ENCODE measurements at places on chromosomes 1 and 21.

GRCh38 chr1:14774988-14775387, 176.5 kb downstream of the KAZN start:
- DNase-seq, result no peak

DNA sequence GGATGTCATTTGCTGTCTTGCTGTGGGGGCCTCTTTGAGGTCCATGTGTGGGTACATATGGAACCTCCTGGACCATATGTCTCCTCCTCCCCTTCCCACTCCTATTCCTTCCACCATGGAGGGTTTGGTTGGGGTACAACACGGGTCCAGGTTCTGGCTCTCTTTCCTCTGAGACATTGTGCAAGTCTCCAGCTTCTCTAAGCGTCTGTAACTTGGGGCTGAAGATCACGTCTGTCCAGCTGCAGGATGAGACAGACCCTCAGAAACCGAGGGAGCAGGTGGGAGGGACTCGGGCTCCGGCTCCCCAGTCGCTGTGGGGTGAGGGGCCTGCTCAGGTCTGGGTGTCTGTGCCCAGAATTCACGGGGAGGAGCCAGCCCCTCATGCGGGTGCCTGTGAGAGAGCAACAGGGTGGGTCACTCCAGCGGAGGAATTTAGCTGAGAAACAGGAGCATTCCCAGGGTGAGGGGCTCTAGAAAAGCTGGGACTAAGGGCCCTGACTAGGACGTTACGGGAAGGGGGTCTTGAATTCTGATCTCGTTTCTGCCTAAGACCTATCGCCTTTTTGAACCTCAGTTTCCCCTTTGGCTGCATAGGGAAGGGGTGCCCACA, 42.0 kb upstream of the DMBX1 start:
- DNase-seq, result no peak

DNA sequence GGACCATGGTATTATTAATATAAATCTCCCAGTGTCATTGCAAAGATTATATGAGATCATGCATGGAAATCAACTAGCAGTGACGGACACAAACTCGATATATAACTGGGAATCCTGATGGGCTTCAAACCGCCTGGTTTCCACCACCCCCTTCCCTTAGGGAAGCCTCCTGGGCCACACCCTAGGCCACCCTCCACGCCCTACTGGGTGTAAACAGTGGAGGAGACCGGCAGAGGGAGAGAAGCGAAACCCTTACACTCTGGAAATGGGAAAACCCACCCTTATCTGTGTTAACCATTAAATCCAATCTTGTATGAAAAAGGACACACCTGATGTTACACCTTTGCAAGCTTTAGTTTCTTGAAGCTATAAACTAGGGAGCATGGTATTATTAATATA, 595 bp upstream of the ZNHIT6 start:
- no peak for DNase-seq

- no peak for DNase-seq
Observed at GRCh38 chr21:15333951-15334350, 269.2 kb upstream of the NRIP1 start.

- DNase-seq, result no peak
Observed at GRCh38 chr1:85707267-85707989, 805 bp downstream of the ZNHIT6 start.

GRCh38 chr1:156448134-156448967, 52.2 kb downstream of the MEF2D start:
- DNase-seq, result no peak

GRCh38 chr1:197464044-197464443, 196.0 kb downstream of the CRB1 start:
- peak; percentile 69 for DNase-seq

DNA sequence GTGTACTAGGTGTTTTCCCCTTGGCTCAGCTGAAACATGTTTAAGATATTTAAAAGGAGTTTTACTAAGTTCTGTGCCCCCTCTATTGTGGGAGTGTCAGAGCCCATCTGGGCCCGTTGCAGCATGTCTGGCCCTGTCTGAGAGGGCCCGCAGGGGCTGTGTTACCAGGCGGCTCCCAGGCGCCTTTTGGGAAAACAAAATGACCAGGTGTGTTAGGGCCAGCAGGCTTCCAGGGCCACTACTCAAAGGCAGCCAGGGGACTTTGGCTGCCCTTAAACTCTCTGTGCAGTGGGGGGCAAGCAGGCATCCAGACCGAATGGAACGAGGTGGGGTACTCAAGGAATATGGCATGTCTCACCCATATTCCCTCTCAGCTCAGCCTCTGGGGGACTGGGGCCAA, 111.7 kb downstream of the KCNN3 start:
- no peak for DNase-seq

GRCh38 chr1:55504306-55504731, 289.2 kb upstream of the USP24 start:
- DNase-seq, result peak; percentile 58

GRCh38 chr1:15459771-15460707, 3.5 kb downstream of the CELA2A start:
- DNase-seq, result peak; percentile 64

DNA sequence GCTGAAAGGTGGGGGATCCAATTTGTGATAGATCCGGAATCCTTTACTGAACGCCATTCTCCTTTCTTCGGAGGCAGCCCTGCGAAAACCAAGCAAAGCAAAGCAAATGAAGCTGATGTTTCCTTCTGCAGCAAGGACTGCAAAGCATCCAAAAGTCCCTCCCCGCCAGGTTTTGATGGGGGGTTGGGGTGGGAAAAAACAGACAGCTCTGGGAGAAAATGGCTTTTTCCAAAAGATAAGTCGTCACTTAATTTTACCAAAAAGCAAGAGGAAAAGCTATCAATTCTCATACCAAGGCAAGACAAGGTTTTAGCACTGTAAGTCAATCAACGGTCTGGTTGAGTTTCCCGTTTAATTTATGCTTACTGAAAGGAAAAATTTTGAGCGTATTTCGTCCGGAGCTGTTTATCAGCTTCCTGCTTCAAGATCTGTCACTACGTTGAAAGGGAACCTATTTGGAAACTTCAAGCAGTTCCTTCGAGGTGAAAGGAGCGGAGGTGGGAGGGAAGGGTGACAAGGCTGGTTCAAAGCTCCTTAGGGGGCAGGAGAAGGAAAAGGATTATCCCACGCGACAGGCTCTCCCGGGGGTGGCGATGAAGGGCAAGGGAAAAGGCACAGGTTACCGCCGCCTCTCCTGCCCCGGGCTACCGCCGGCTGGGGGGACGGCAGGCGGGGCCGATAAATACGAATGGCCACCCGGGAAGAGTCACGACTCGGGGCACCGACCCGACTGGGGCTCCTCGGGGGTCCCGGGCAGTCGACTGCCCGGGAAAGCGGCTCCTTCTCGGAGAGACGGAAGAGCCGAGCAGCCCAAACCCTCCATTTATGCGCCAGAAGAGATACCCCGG, 750 bp downstream of the SYNJ1 start:
- peak; percentile 11 for DNase-seq

DNA sequence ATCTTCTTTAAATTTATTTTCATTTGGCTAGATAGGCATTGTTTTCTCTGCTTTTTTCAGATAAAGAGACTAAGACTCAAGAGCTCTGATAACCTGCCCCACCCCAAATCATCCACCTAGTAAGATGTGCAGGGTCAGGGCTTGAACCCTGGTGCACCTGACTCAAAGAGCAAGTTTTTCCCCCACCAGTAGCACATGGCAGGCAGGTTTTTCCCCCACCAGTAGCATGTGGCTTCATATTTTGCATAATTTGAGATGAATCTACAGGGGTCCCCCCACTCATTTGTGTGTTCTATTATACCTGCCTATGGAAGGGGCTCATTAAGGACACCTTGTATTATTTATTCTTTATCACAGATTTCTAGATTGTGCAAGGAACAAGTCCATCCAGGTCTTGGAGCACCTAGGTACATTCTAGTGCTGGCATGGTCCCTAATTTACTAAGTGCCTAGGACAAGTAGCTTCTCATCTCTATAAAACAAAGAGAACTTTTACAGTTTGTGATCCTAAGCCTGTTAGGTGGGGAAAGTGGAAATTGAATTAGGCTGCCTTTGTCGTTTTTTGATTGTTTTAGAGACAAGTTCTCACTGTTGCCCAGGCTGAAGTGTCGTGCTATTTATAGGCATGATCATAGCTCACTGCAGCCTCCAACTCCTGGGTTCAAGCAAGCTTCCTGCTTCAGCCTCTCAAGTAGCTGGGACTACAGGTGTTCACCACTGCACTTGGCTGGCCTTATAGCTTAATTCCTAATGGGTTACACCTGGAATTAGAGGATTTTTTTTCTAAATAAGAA, 13.2 kb upstream of the CTSE start:
- no peak for DNase-seq

GRCh38 chr1:28537457-28538199, 15.3 kb upstream of the TRNAU1AP start:
- DNase-seq, result no peak

- DNase-seq, result no peak
Observed at GRCh38 chr1:109188781-109189180, 24.9 kb upstream of the SARS1 start.

- DNase-seq, result no peak
Observed at GRCh38 chr1:102941366-102941947, 166.9 kb downstream of the COL11A1 start.

DNA sequence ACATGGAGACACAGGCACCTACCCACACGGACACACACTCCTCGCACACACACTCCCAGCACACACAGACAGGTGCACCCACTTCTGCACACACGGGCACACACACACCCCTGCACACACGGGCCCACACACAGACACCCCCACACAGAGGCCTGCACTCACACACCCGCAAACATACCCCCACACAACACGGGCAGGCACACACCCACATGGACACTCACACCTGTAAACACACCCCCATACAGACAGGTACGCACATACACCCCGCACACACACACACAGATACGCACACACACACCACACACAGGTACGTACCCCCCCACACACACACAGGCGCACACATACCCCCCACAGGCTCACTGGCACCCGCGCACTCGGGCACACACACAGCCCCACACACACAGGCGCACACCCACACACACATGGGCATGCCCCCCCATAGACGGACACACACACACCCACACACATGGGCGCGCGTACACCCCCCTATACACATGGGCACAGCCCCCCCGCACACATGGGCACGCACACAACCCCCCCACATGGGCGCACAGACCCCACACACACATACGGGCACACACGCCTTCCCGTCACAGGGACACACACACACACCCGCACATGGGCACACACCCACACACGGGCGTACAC, 6.1 kb downstream of the ATAD3A start:
- no peak for DNase-seq

GRCh38 chr1:228013935-228014930, 7.4 kb downstream of the WNT3A start:
- DNase-seq, result peak; percentile 37

DNA sequence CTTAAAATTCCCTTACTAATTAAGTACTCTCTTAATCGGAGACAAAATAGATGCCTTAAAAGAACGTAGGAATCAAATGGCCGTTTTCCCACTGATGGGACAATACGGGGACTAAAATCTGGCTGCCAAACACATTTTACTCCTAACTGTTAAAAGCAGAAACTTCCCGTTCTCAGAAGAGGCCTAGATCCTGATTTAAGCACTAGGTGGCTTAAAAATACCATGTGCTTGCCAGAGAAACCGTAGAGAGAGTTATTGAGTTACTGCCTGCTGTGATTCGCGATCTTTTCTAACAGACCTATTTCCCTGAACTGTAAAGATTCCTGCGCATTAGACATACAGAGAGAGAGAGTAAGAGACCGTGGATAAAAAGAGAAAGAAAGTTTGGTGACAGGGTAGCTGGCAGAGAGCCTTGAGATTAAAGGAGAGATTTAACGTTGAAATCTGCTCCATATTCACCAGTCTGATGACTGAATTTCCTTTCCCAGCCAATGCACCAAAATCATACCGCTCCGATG, 54.4 kb upstream of the STUM start:
- no peak for DNase-seq

- DNase-seq, result no peak
Observed at GRCh38 chr1:184272175-184272866, 114.5 kb upstream of the C1orf21 start.

- no peak for DNase-seq
Observed at GRCh38 chr1:92929461-92929860, 31.8 kb downstream of the DIPK1A start.

GRCh38 chr1:90206260-90206659, 211.3 kb downstream of the ZNF326 start:
- no peak for DNase-seq

GRCh38 chr1:6317098-6317760, 56.3 kb upstream of the GPR153 start:
- no peak for DNase-seq

GRCh38 chr21:39208624-39209333, 25.5 kb upstream of the PSMG1 start:
- DNase-seq, result no peak

DNA sequence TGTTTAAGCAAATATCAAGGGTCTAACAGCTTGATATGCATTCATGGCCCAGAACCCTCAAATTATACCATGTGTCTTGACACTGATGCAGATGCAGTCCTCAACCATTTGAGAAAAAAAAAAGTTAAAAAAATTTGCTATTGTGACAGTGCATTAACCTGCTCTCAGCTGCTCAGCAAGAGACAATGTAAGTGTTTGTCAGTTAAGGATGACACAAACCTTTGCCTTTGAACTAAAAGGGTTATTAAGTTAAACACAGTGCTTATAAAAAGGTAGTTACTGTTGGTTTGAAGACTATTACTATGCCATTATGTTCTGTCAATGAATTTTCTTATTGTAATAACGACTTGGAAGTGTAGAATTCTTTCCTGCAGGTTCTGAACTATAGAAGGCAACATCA, 655.6 kb upstream of the NEGR1 start:
- DNase-seq, result no peak
